ENCODE measurements at places on chromosomes 6 and 20.

DNA sequence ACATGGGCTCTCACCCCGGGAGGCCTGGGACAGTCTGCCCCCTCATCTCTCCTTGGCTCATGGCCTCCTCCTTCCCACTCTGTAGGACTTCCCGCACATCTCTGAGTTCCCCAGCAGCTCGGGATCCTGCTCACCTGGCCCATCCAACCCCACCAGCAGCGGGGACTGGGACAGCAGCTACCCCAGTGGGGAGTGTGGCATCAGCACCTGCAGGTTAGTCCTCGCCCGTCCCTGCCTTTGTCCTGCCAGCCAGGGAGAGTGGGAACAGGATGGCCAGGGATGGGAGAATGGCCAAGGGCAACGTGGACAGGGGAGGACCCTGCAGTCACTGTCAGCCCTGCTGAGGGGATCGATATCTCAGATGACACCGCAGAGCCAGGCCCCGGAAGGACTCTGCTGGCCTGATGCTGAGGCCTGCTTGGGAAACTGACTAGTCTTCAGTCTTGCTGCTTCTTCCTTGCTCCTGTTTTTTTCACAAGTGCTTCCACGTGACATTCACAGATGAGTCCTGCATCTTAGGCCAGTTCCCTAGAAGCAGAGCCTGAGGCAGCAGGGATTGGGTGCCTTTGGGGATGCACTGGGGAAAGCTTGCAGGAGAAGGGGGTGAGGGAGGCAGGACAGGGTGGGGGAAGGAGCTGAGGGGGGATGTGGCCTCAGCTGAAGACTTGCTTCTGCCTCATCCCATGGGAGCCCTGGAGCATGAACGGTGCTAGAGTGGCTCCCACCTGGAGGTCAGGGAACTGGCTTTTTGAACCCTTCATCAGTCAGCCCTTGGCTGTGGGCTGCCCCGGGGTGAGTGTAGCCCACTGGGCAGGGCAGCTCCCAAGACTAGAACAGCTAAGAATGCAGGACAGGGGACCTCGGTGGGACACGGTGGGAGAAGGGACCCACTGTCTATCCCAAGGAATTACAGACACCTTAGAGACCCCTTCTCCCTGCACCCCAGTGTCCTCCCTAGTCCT lies 120.1 kb downstream of the JPH2 start:
- DNase-seq, result no peak

GRCh38 chr6:37618916-37619590 lies 78.6 kb downstream of the MDGA1 start:
- DNase-seq, result no peak

- no peak for DNase-seq
These were observed 7.4 kb downstream of the EEF1A1 start for GRCh38 chr6:73513496-73513854.

- no peak for DNase-seq
These were observed 29.6 kb downstream of the DSE start for GRCh38 chr6:116400328-116400727.

GRCh38 chr20:32056708-32057483 lies 4.9 kb downstream of the HCK start:
- no peak for DNase-seq

Data from NCI-H460 (cell line).